ENCODE measurements at places on chromosomes 16 and 17.

- no peak for DNase-seq
Measured at GRCh38 chr17:45646288-45646988, 137.7 kb upstream of the CRHR1 start.

- DNase-seq, result no peak
Measured at GRCh38 chr17:49916854-49917515, 52.0 kb upstream of the DLX4 start.

- DNase-seq, result no peak
Measured at GRCh38 chr17:63974594-63975192, 2.0 kb upstream of the SCN4A start.

DNA sequence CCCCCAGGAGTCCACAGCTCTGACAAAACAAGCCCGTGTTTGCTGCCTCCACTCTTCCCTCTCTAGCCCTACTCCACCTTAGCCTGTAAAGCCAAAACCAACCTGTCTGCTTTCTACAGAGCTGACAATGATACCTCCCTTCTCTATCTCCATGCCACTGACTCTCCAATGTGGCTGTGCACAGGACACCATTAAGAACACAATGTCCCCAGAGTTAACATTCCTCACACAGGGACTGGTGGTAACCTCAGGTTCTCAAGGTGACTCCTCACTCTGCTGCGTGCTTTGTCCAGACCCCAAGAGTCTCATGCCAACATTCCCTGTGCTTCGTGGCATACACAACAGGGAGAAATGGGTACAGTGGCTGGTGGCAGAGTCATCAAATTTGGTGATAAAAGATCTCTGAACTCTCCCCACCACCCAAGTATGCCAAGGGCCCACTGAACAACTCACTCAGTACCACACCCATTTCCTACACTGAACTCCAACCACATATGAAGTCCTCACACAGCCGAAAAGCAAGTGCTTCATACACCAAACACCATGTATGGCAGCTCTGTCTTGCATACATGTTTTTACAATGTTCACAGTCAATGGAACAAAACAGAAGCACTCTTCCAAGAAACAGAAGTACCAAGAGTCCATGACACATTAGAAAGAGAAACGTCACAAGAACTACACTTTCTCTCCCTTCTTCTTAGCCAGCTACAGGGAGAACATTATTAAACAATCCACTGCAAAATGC is 21.1 kb downstream of the CSNK2A2 start:
- DNase-seq, result no peak

DNA sequence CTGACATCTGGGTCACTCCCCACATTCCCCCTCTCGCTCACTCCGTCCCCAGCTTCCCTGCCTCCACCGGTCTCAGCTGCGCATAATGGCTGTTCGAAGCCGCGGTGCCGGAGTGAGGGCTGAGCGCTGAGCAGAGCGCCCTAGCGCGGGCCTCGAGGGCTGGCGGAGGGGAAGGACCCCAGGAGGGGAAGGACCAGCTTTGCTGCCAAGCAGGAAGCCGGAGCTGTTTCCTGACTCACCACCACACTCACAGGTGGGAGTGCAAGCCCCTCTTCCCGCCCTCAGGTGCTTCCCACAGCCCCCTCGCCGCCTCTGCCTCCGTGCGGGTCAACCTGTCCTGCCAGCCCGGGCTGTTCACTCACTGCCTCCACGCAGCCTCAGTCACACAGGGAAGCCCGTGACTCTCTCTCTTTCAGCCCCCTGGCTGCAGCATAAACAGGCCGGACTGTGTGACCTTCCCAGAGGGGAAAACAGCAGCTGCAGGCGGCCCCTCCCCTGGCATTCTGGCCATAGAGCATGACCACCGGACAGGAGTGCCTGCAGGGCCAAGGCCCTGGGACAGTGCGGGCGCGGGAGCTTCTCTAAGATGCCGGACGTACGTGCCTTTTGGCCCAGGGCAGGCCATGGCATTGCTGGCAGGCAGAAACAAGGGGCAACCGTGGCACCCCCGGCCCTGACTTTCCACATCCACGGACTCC is 23.7 kb downstream of the SLC43A2 start:
- no peak for DNase-seq

DNA sequence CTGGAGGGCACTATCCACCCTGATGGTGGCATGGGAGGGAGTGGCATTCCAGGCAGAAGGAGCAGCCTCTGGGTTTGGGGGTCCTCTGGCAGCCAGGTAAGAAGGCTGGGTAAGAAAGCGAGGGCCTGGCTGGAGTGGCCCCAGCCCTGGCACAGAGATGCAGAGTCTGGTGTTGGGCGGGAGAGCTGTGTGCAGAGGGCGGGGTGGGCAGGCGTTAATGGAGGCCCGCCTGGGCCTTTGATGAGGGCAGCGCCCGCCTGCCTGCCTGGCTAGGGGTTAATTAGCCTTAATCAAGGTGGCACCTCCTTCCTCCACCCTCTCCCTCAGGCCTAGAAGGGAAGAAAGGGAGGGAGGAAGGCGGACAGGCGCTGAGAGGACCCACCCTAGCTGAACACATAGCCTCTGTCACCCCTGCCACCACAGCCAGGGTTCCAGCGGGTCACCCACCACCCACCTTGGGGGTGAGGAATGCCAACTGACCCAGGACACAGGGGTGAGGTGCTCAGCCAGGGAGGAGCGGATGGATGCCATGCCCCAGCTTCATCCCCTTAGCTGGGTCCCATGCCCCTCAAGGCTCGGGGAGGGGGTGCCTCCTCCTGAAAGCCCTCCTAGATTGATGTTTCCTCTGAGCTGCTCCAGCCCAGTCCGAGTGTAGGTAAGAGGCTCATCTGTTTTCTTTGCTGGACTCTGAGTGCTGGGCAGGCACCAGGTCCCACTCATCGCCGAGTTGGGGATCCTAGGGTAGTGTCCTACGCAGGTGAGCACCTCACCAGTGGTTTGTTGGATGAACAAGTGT is 13.4 kb upstream of the FAM83G start:
- DNase-seq, result no peak

GRCh38 chr16:30018731-30019158 is 4.3 kb upstream of the C16orf92 start:
- DNase-seq, result no peak

DNA sequence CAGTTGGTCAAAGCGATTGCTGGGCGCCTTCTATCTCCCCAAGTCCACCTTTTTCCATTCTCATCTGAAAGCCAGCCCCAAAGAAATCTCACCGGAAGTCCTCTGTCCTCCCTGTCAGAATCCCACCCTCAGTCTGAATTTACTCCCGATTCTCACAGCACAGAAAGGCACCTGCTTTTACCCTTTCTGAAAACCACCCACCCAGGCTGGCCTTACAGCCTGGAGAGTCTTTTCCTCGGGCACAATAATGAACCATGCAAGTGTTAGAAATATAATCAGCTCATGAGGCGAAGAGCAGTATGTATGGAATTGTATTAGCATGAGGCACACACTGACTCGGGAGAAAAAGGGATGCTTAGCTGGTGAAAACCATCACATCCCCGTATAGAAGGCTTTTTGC is 1.2 kb upstream of the ZFHX3 start:
- no peak for DNase-seq

GRCh38 chr17:7654832-7655540 is 4.3 kb downstream of the ATP1B2 start:
- no peak for DNase-seq

DNA sequence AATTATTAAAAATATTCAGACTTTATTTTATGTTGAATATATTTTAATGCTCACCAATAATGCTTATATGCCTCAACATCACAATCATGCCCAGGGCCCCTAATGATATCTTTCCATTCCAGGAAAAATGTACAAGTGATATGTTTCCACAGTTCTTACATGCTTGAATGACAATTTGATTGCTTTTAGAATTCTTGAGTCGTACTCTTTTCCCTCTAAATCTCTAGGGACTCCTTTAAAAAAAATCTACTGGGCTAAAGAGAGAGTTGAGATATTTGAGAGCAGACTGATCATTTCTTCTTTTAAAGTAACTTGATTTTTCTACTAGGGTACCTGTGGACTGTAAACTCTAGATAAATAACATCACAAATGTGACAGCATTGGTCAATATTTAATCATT is 18.2 kb upstream of the HLF start:
- DNase-seq, result no peak

DNA sequence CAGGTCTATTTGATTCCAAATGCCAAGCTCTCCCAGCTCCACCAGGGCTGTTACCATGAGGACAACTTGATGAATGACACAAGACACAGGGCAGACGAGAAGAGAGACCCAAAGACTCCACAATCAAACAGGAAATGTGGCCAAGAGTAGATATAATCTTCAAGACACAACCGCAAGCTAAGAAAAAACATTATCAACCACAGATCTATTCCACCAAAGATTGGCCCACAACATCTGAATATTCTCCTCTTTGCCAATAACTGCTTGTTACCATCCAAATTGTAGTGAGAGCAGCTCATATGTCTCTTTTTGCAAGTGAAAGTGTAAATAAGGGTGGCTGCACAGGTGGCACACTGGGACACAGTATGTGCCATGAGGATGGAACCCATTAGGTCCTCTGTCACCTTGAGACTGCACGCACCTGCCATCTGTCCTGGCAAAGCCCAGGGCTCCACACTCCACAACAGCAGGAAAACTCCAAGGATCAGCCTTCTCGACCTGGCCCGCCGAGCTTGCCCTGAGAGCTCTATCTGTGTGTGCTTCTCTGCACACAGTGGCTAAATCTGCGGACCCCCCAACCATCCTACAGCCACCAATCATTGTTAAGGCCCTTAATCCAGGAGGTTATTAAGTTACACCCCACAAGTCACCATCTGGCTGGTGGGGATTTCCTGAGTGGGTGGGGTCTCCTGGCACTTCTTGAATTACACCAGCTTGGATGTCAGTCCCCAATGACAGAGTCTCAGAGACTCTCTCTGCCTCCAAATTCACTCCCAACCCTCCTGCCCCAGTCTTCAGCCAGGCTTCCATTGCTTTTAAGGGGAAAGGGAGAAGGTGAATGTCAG is 50.5 kb downstream of the DYNLRB2 start:
- no peak for DNase-seq

All from stimulated activated CD4-positive, alpha-beta T cell treated with anti-CD3 and anti-CD28 coated beads, TNF-alpha, amount 100 ng/mL, for 48 hours (primary cell).